ENCODE measurements at places on chromosomes 6 and 20. TPM values are rescaled to one million over a fixed set of nuclear protein-coding genes. Genes with fewer than 3 reads are reported as not detected.

- no peak for DNase-seq
Observed at GRCh38 chr6:41705311-41705995, 30.0 kb downstream of the TFEB start.

GRCh38 chr6:6006428-6007365 is at the start of gene NRN1:
Gene NRN1 (minus strand): TSS chr6:6006925. CDS start chr6:6006749, 176 bp downstream.
- peak; percentile 79 for DNase-seq

- no peak for DNase-seq
Observed at GRCh38 chr20:4513720-4514119, 208.0 kb upstream of the PRND start.

DNA sequence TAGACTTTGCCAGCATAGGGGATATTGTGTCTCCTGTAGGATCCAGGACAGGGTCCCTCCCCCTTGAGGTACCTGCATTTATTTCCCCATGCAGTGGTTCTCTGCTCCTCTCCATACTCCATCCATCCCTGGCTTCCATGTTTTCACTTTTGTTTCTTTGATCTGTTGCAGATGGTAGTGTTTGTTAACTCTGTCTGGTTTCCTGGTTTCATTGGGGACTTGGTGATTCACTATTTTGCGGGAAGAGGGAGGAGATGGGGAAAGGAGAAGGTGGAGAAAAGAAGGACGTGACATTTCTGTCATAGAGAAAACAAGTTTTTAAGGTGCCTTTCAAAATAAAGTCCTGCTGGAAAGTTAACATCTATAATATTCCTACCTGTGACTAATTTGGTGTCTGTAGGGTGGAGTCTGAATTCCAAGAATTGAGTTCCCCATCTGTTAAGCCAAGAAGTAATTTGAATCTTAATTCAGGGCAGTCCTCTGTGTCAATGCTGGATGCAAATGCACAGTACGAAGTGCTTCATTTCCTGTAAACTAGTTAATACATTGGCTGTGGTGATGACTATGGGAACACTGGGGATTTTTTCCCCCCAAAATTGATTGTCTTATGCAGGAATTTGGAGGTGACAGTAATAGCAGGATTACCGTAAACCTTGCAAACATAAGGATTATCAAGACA is 6.9 kb upstream of the RNF144B start:
- DNase-seq, result no peak

DNA sequence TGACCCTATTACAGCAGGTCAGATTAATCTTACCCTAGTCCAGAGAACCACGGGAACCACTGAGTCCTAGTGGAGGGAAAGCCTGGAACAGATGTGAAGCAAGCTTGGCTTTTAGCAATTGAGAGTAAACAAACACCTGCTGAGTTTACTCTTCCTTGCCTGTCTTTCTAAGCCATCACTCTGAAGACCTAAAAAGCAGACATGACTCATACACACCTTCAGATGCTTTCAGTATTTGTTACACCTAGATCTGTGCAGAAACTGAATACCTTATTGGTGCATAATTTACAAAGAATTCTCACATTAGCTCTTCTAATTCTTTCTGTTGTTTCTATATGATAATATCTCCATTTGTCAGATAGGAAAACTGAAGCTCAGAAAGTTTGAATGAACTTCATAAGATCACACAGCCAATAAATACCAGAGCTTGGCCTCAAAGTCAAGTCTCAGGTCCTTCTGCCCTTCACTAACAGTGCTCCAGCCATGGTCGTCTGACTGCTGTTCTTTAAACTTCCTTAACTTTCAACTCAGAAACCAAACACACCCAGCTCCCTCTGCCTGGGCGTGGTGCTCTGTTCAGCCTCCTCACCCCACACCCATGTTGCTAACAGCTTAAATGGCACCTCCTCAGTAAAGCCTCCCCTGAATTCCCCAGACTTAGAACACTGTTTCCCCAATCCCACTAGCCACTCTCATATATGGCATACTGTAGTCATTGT is 8.6 kb upstream of the GABBR1 start:
- no peak for DNase-seq

GRCh38 chr20:35122756-35123405 is 24.3 kb downstream of the EDEM2 start:
- DNase-seq, result no peak

DNA sequence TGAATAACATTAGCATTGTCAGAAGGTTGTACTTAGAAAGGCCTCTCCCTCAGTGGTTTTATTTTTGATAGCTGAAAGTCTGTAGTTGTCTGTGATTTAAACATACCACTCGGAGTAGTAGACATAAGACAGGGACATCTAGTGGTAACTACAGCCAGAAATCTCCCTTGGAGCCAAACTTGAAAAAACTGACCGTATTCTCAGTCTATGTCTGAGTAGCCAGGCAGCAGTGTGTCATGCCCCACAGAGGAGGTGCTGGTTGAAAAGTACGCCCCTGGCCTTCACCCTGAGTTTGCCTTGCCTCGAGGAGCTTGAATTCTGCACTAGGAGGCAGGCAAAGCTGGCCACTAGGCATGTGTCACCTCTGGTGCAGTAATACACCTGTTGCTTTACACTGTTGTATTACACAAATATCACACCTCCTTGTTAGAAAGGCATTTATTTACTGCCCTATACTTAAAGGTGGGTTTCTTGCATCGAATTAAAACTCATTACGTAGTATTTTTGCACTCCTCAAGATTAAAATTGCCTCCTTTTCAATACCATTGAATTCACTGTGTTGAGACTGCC is 20.8 kb downstream of the ZBTB2 start:
- no peak for DNase-seq

DNA sequence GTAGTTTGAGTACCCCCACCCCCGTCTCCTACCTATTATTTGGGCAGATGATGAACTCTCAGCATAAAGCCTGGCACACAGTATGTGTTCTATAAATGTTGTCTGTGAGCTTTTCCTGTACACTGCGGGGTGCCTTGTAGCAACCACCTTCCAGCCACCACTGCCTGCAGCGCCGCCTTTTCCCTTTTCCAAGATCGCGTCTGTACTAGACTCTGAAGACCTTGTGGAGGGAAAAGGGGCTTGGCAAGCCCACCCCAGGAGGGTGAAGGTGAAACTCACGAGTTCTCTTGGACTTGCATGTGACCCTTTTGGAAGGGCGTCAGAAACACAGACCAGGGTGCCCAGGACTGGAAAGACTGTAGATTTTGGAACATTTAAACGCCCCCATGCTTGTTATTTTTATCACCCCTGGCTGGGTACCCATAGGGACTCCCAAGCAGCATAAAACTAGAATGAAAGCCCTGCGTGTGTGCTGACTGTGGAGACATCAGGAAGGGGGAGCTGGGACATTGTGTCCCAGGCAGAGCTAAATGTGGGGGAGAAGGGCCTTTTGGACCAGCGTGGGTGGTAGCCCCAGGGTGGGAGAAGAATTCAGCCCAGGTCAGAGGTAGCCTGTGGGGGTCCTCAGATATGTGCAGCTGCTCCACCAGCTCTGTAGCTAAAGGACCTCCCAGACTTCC is 8.3 kb downstream of the BAK1 start:
- no peak for DNase-seq

DNA sequence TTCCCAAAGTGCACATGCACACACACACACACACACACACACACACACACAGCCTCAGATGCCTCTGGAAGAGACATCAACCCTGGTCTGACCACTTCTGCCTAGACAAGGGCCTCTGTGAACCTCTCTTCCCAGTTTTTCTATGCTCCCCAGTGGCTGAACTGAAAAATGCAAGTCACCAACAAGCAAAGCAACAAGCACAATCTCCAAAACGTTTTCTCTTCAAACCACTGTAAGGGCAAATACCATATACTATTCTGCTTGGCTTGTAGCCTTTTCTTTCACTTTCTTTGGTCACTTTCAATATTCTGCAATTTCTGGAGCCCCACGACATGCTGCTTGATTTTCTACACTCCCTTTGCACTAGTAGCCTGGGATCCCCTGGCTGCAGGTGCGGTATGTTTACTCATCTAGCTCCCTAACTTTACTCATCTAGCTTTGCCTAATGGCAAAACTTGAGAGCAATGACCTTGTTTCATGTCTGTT is 121.4 kb upstream of the DST start:
- DNase-seq, result peak; percentile 50

DNA sequence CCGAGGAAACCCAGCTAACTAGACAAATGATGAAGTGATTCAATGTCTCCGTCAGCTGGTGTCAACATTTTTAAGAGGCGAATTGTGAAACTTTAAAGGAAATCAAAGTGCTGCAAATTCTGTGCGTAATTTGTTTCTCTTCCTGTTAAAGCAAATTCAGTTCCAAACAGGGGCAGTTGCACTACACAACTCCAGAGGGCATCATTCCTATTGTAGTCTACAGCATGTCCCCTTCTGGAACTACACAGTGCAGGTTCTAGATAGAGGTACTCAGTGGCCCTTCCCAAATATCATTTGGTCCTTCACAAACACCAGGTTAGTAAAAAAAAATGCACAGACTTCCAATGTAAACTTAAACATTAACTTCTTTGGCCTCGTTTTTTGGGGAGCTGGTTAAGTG is 38.3 kb upstream of the SMLR1 start:
- DNase-seq, result no peak

DNA sequence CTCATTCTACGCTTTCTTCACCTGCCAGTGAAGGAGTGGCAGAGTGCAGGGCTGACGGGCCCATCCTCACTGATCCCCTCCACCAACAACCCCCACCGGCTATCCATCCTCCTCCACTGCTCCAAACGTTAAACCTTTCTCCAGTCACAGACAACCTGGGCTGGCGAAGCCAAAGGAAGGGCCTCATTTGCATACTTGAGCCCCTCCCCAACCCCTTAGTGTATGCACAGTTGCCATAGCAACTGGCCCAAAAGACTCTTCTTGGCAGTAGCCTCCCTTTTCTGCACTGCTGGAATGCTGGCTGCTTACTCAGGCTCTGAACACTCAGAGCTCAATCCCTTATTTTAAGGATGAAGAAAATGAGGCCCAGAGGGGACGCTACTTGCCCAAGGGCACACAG is 130.3 kb downstream of the GRM4 start:
- DNase-seq, result no peak

DNA sequence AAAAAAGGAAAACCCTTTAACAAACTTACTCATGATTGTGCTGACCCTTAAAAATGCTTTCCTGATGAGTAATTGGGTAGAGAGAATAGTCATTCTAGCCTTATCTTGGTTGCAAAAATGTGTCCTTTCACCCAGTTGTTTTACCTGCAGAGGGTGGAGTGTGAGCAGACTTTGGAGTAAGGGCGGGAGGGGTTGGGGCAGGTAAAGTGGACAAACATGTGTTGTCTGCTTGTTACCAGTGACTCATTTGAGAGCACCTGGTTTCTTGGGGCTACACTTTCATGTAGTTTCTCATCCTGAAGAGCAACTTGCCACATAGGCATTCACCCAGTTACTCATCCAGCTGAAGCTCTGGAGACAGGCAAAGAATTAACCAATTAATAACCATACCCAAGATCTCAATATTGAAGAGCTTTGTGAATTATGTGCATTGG is 121.1 kb downstream of the TNFRSF21 start:
- no peak for DNase-seq

- no peak for DNase-seq
Observed at GRCh38 chr20:63658749-63659187, 656 bp downstream of the RTEL1 start.

The DEFB116 gene
- not detected for total RNA-seq

The KHDRBS2 gene
- not detected for total RNA-seq

The SAMD5 gene
- total RNA-seq, result 6.7 TPM

The CFB gene
- 1.8 TPM for total RNA-seq

The HRH3 gene
- total RNA-seq, result 0.08 TPM
